ENCODE measurements at places on chromosomes 7 and 10.

DNA sequence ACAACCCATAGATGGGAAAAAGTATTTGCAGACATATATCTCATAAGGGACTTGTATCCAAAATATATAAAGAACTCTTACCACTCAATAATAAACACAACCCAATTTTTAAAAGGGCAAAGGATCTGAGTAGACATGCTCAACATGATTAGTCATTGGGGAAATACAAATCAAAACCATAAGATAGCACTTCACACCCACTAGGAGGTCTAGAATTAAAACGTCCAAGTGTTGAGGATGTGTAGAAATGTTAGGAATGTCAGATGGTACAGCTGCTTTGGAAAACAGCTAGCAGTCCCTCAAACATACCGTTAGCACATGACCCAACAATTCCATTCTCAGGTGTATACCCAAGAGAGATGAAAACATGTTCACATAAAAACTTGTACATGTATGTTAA lies 8.3 kb downstream of the PSTK start:
- no peak for DNase-seq

DNA sequence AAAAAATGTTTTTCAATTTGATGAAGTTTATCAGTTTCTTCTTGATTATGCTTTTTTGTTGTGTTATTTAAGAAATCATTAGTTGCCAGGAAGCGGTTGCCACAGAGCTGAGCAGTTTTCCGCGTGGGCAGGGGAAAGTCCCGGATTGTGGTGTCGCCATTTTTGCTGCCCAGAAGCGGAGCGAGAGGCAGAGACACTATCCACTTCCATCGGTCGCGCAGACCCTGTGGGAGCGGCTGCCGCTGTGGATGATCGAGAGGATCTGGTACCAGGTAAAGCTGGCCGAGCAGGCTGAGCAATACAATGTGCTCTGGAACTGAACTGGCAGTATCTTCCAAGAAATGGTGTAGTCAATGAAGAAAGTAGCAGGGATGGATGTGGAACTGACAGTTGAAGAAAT lies 119.8 kb downstream of the ZNF736 start:
- no peak for DNase-seq

GRCh38 chr10:81704596-81704995 lies 170.4 kb upstream of the NRG3 start:
- DNase-seq, result no peak

GRCh38 chr10:70827086-70827757 lies 11.5 kb downstream of the SGPL1 start:
- no peak for DNase-seq

DNA sequence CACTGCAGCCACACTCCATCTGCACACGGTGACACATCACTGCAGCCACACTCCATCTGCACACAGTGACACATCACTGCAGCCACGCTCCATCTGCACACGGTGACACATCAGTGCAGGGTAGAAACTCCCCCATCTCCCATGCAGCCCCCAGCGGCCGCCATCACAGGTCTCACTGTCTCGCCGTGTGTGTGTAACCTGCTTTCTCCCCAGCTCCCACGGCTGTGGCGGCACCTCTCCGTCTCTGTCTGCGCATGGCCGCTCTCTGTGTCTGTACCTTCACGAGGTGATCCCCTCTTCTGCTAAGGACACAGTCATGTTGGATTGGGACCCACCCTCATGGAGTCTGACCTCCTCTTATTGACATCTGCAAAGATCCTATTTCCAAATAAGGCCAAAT lies 527.4 kb downstream of the PTPRN2 start:
- no peak for DNase-seq

DNA sequence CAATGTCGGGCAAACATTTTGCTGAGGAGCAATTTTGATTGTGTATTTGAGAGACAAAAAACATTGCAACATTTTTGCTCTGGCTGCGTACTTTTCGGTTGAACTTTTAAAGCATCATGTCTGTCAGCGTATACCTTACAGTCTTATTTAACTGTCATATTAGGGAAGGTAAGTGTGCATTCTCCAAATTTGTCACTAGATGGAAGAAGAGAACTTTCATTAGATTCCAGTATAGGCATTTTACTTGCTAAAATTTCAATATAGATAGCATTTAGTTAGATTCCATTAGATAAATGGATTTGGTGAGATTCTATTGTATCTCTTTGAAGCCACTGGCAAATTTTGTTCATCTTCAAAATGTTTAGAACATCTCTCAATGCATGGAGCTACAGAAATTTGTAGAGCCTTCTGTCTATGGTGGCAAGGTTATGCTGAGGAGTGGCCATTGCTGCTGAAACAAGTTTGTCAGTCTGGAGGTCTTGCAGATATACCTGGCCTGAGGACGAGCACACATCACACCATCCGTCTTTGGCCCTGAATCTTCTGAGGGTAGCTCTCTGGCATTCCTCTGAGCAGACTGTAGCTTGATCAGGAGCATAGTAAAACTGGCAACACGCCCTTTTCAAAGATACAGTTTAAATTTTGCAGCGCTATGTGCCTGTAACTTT lies 437.5 kb upstream of the MBL2 start:
- no peak for DNase-seq

GRCh38 chr10:123398180-123398591 lies 244.0 kb downstream of the BUB3 start:
- DNase-seq, result no peak

DNA sequence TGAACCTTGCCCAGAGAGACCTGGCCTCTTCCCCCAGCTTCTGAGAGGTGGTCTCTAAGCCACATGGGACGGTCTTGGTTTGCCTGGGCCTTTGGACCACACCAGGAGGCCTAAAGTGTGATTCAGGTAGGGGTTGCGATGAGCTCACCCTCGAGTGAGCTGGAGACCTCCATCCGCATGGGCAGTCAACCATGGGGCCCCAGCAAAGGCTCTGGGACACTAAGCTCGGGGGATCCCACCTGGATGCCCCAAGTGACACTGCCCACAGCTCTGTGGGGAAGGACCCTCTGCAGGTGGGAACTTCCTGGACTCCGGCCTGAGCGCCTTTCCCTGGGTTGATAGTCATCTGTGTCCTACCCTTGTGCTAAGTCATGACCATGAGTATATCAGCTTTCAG lies 57.1 kb upstream of the FAM20C start:
- DNase-seq, result no peak

DNA sequence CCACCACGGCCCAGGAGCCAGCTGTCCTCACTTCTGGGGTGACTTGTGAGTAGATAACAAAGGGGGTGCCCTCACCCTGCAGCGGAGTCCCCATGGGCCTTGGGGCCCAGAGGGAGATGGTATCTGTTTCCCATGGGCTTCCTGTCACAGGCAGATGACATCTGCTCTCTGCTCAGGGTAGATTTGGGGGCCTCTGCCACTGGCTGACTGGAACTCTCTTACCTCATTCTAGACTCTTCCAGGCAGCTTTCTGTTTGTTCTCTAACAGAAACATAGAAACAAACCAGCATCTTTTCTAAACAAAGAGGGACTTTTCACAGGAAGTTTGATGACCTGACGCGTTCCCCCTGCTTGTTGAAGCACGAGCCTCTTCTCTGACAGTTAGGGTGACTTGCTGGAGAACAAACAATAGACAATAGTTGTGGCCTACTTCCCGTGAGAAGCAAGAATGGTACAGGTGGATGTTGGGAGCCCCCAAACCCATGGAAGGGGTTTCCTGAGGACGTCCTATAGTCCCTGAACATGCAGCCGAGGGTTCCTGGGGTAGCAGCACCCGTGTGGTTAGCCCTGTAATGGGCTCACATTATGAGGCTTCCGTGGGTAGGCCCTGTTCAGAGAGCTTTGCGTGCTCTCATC lies 61.6 kb downstream of the GRK5 start:
- DNase-seq, result no peak

DNA sequence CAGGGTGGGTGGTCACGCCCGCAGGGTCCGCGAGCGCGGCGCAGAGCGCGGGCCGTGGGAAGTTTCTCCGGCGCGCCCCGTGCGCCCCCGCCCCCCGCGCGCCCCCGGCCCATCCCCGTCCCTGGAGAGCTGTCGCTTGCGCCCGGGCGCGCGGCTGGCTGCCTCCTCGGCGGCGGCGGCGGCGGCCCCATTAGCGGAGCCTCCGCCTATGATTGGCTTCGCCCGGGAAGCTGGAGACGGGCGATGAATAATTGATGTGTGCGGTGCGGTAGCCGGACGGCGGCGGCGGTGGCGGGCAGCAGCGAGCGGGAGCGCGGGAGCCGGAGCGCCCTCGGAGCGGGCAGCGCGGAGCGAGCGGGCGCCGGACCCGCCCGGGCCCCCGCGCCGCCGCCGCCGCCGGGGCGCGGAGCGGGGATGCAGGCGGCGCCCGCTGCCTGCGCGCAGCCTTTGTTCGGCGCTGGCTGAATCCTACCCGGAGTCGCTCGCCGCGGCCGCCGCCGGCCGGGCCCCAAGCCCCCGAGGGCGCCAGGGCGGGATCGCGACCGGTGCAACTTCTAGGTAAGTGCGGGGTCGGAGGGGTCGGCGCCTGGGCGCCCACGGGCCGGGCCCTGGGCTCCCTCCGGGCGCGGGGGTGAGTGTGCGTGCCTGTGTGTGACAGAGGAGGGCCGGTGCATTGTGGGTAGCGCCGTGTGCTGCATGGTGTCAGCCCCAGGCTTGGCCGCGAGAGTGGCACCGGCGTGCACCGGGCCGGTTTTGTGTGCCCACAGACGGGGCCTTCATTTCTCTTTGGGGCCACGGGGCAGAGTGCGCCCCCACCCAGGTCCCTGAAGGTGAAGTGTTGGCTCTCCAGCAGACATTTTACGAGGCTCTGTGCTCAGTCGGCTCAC lies 103.8 kb upstream of the PPIF start:
- peak; percentile 21 for DNase-seq

- DNase-seq, result no peak
These were observed 70.9 kb upstream of the SAMD8 start for GRCh38 chr10:75040576-75040975.

- DNase-seq, result no peak
These were observed 25.5 kb upstream of the TSPAN33 start for GRCh38 chr7:129118976-129119375.

GRCh38 chr10:77190291-77190690 lies 447.3 kb downstream of the KCNMA1 start:
- DNase-seq, result no peak

DNA sequence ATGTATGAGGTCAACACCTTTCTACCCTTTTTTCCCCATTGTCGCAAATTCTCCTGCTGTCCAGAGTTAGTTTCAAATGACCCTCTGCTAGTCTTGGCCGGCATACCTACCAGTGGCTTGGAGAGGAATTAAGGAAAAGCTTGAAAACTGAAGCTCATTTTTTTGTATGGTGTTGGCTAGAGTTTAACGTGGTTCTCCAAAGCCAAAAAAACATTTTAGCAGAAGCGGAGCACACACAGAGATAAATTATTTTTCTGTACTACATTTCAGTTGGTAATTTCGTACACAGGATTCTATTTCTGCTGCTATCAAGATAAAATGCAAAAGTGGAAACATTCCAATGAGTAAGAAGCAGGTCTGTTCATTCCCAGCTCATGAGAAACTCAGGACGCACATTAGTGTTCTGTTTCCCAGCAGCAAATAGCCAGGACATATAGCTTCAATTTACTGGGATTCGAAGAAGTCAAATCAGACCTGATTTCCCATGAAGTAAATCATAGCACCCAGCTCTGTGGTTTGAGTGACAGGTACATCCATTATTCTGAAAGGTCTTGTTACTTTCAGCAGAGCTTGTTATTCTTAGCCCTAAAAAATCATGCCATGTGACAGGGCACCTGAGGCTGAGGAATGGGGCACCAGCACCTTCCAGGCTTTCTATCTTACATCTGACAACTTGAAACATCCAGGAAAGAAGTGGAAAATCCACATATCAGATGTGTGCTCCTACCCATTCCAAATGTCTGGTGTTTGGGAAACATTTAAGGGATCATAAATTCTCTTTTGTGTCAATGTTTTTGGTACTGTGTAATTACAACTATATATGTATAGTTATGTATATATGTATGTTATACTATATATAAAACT lies 215.9 kb upstream of the C7orf33 start:
- no peak for DNase-seq

Data from amniotic stem cell (primary cell).